ENCODE measurements at places on chromosomes 3 and 15.

- no peak for DNase-seq
These were observed 14.5 kb upstream of the SLITRK3 start for GRCh38 chr3:165210727-165211126.

- DNase-seq = peak; percentile 80
These were observed 183.1 kb downstream of the CHST2 start for GRCh38 chr3:143302638-143303171.

GRCh38 chr3:36447061-36447460 is 66.8 kb downstream of the STAC start:
- DNase-seq = no peak

DNA sequence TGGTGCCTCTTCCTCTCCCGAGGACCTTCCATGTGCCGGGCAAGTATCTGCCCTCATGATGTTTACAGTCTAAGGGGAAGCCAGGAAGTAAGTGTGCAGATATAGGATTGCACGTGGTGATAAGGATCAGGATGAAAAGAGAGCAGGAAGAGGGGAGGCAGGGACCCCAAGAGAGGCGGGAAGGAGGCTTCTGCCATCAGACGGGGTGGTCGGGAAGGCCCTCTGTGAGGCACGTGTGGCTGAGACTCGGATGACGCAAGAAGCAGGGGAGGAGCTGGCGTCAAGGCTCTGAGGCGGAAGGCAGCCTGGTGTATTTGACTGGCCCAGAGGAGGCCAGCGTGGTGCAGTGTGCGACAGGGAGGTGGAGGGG is 762 bp upstream of the IQSEC1 start:
- DNase-seq = no peak

DNA sequence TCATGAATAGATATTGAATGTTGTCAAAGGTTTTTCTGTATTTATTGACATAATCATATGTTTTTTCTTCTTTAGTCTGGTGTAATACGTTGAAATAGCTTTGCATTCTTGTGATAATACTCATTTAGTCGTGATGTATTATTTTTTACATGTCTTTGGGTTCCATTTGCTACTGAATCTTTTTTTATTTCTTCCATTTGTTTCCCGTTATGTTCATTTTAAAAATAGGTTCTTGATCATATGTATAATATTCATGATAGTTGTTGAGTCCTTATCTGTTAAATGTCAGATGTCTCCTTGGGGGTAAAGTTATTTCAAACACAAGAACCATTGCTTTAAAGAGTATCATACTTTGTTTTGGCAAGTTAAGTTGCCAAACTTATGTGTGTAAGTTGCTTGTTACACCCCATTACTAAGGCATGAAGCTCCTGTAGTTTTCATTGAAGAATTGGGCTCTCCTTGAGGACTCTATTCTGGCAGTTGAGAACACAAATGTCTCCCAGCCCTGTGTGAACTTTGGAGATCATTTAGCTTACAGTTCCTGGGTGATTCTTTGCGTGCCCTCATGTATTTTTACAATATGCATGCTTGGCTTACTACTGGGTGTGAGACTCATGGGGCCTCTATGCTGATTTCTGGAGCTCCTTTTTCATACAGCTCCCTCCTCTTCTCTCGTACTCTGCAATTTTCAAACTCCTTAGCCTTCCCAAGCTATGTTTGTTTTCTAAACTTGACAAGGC is 8.3 kb downstream of the AKAP13 start:
- no peak for DNase-seq

- no peak for DNase-seq
These were observed 156.0 kb downstream of the CD47 start for GRCh38 chr3:107934808-107935207.

GRCh38 chr3:155423526-155424322 is 130.2 kb upstream of the STRIT1 start:
- DNase-seq = no peak

- DNase-seq = no peak
These were observed 76.2 kb downstream of the CCK start for GRCh38 chr3:42189736-42190135.

DNA sequence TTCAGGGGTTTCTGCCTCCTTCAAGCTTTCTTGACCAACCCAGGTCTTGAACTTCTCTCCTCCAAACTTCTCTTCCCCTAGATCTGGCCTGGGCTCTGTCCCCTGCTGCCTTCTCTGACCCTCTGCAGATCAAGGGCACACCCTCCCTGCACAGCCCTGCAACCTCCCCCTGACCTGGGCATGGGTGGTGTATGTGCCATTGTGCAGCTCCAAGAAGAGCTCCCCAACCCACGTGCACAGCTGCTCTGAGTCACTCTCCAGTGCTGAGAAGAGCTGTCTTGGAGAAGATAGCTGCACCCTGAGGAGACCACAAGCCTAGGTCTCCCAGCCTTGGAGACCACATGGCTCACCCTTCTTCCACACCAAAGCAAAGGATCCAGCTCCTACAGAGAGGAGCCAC is 8.0 kb downstream of the MAN2C1 start:
- DNase-seq = no peak

GRCh38 chr3:15722877-15723623 is 74.7 kb downstream of the ANKRD28 start:
- DNase-seq = no peak

DNA sequence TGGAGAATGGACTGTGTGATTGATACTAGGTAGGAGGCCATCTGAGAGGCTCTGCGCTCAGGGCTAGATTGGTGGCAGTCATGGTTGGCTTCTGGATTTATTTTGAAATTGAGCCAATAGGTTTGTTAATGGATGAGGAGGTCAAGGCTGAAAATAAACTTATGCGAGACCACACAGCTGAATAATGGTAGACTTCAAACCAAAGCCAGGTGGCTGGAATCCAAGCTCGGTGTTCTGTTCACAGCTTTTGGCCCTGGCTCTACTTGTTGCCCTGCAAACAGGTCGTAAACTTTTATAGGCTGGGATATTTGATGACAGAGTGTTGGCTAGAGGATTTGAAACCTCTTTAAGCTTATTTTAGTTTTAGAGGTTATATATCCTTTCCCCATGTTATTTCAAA is 160.4 kb downstream of the CHL1 start:
- no peak for DNase-seq

- no peak for DNase-seq
These were observed 157.6 kb downstream of the KLF13 start for GRCh38 chr15:31483986-31484951.

GRCh38 chr3:46700772-46701171 is 420 bp upstream of the TMIE start:
- DNase-seq = no peak
